Epithelial cell of proximal tubule (primary cell): ENCODE measurements at places on chromosomes 1 and 21. TPM values are rescaled to one million over a fixed set of nuclear protein-coding genes. Genes with fewer than 3 reads are reported as not detected.

TP73 gene
- not detected in 2 replicates for total RNA-seq

RCSD1 gene
- not detected in 2 replicates for total RNA-seq

SLFNL1 gene
- 0.07 TPM in 1 of 2 replicates, not detected in the other for total RNA-seq

SPRR1B gene
- 0.75 TPM in 1 of 2 replicates, not detected in the other for total RNA-seq

DNALI1 gene
- total RNA-seq = 3.5 and 16.4 TPM in 2 replicates

PLPP3 gene
- total RNA-seq = 2.2 and 3.9 TPM in 2 replicates

CHAF1B gene
- total RNA-seq = 8.5 and 21.8 TPM in 2 replicates

CFAP107 gene
- not detected in 2 replicates for total RNA-seq

SPOCD1 gene
- 9.4 and 18.4 TPM in 2 replicates for total RNA-seq

PDC gene
- total RNA-seq = not detected in 2 replicates

ELAPOR1 gene
- total RNA-seq = 0.29 TPM in 1 of 2 replicates, not detected in the other

OLFML2B gene
- total RNA-seq = 1.7 and 9.0 TPM in 2 replicates

ACTL8 gene
- not detected in 2 replicates for total RNA-seq
